ENCODE measurements at places on chromosomes 4 and X. TPM values are rescaled to one million over a fixed set of nuclear protein-coding genes. Genes with fewer than 3 reads are reported as not detected.

Gene TLR3
- 0.20 TPM for total RNA-seq

- peak; percentile 50 for DNase-seq
Measured at GRCh38 chr4:16196482-16197393, 29.5 kb downstream of the TAPT1 start.

Gene MGST2
- total RNA-seq = 11.0 TPM

Gene OPRPN
- total RNA-seq = not detected

- DNase-seq = no peak
Measured at GRCh38 chrX:23385242-23385641, 50.6 kb downstream of the PTCHD1 start.

DNA sequence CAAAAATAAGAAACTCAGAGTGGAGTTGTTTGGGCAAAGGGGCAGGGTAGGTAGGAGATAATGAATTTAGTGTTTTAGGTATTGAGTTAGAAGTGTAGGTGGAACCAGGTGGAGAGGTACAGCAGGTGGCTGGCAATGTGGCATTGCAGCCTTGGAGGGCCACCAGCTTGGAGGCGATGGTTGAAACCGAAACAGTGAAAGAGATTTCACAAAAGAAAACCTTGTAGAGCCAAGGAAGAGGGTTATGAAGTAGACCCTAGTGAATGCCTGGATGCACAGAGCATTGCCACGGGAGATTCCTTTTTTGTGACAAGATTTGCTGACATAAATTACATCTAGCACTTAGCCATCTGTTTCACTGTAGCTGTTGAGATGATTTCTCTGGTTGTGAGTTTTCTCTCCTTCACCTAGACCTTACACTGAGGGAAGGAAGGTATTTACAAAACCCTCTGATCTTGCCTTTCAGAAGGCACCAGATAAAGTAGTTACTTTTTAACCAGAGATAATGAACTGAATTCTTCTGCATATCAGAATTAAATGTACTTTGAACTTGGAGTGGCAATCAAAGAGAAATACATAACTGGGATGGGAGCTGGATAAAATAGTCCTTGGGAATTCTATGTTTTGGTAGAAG lies 104.1 kb upstream of the CASK start:
- DNase-seq = no peak

DNA sequence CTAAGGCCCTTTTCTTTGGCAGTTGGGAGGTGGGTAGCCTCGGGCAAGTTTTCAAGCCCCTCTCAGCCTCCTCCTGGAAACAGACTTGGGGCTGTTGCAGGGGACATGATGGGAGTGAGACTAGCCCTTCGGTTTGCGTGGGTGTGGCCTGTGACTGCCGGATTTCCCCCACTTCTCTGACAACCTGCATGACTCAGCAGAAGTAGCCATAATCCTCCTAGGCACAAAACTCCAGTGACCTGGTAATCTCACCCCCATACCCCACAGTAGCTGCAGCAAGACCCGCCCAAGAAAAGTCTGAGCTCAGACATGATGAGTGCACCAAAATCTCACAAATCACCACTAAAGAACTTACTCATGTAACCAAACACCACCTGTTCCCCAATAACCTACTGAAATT lies 433.7 kb upstream of the AMOT start:
- DNase-seq = no peak

GRCh38 chrX:13473442-13474163 lies 95.8 kb upstream of the EGFL6 start:
- no peak for DNase-seq

GRCh38 chr4:156113138-156113765 lies 159.6 kb upstream of the CTSO start:
- no peak for DNase-seq

DNA sequence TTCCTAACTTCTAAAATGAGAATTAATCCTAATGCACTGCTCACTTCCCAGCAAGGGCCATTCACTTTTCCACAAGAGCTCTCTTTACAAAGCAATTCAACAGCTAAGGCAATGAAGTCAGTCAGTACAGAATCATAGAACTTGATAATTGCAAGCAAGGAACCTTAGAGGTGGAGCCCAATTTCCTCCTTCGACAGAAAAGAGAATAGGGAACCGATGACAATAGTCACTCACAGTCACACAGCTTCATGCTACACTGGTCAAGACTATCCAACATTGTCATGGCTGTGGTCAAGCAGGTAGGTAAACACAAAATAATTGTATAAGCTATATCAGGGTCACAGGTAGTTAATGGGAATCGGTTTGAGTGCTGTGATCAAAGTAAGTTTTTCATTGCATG lies 90.0 kb downstream of the ELOVL6 start:
- no peak for DNase-seq

Gene QRFPR
- total RNA-seq = not detected

Gene CDS1
- total RNA-seq = 0.14 TPM

Gene TSPAN6
- 18.8 TPM for total RNA-seq

DNA sequence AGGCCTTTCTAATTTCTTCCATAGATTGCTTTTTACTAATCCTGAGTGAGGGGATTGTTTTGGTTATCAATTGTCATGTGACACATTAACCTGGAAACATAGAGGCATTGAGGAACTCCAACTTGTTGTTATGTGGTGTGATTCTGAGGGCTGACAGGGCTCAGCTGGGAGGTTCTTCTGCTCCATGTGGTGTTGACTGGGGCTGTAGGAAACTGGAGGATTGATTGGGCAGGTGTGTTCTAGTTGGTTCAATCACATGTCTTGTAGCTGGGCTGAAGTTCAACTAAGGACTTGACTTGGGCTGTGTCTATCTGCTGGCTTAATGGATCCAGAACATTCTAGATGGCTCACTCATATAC lies 10.8 kb upstream of the CRLF2 start:
- DNase-seq = no peak

Gene YY2
- 3.2 TPM for total RNA-seq

Gene CLGN
- 0.26 TPM for total RNA-seq

Gene FRG2
- not detected for total RNA-seq

Gene MAB21L2
- not detected for total RNA-seq

Gene CHRDL1
- 0.93 TPM for total RNA-seq

DNA sequence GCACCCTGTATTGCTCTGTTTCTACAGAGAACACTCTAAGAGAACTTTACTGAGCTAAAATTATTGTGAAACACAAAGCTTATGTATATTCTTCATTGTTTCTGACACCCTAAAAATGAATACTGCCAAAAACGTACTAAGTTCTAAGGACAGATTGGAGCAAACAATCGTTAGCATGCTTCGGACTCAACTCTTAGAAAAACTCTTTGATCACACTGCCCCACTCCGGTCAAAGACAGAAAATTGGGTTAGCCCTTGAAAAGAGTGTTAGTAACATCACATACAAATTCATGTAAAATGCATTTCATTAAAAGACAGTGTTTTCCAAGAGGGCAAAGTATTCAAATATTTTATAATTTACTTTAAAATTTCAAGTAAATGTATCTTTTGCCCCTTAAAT lies 177.4 kb downstream of the DCHS2 start:
- peak; percentile 15 for DNase-seq

DNA sequence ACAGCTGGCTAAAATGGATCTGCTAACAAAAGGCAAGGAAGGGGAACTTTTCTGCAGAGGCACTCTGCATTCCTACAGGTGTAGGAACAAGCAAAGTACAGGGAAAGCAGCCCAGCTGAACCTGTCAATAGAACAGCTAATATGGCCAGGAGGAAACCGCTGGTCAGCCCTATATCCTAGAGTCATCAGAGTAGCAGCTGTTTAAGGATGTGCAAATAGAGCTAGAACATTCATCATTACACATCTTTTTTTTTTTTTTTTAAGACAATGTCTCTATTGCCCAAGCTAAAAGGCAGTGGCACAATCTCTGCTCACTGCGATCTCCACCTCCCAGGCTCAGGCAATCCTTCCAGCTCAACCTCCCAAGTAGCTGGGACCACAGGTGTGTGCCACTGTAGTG lies 163.0 kb downstream of the BTC start:
- no peak for DNase-seq

GRCh38 chr4:32440391-32440790 lies 1720.2 kb downstream of the PCDH7 start:
- no peak for DNase-seq

DNA sequence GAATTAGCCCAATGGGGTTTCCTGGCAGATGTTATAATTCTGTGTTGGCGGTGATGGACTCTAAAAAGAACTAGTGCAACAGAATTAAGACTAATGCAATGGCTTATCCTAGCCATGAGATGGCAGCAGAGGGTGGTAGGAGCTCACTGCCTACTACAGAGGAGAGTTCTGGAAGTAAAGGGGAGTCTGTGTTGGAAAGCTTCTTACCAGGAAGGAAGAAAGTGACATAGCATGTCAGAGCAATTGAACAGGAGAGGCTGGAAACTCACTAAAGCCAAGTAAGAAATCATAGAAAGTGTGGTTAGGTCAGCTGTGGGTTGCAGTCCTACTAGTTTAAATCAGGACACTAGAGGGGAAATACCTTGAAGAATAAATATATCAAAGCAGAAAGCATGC lies 6.3 kb upstream of the TRPC5OS start:
- DNase-seq = peak; percentile 0

GRCh38 chrX:85243761-85244449 lies at the start of the genes SATL1 and ZNF711:
Gene SATL1 (minus strand): TSS chrX:85243779. CDS start chrX:85108968, 134,811 bp downstream.
Gene ZNF711 (plus strand): TSS chrX:85243991. CDS start chrX:85247573, 3,582 bp downstream.
- no peak for DNase-seq

DNA sequence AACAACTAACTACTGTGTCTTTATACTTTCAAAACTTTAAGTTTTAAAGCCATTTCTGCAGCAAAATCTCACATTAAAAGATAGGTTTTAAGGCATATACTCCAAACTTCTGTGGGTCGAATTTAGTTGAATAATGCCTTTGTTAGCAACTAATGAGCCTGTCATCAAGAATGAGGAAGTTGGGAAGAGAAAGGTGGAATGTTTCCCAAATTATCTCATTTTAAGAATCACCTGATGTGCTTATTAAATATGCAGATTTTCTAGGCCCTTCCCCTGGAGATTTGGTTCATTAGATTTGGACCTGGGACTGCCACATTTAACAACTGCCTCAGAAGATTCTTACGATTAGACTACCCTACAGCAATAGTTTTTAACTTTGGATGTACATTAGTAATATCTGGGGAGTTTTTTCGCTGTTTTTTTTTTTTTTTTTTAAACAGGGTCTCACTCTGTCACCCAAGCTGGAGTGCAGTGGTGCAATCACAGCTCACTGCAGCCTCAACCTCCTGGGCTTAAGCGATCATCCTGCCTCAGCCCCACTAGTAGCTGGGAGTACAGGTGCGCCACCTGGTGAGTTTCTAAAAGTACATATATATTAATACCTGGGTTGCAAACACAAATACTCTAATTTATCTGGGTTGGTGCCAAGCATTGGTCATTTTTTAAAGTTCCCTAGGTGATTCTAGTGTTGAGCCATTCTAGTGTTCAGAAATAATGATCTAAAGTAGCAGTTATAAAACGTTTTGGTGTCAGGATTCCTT lies 16.1 kb upstream of the TASL start:
- DNase-seq = no peak

Gene MAGEA11
- total RNA-seq = not detected

DNA sequence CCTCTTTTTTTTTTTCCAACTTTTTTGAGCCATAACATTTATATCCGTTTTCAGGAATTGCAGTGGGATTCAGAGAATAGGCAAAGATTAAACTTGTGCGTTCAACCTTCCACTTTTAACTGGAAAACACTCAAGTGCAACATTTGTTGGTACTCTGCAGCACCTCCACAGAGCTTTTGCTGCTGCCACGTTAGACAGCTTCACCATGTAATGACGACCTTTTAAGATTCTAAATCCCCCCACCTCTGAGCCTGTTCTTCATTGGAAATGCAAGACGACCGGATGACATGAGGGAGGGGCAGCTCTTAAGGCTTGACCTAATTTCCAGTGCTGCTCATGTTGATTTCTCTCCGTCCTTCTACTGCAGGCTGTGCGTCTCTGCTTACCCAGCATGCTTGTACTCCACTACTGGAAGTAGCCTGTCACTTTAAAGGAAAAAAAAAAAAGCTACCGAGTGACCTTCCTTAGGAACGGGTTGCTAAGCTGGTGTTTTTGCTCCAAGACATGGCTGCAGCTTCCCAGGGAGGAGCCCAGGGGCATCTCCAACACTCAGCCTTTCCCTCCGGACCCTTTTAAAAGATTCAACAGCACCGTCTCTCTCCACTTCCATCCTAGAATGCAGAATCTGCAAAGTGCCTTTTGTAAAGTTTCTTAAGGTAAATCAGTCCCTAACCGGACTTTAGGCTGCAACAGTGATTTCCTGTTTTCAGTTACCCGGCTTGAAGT lies at the start of gene CC2D2A:
Gene CC2D2A, plus strand, starts transcription at position 481 of the 726 bp plus-strand sequence. CDS start 6,051 bp downstream, outside the sequence.
- DNase-seq = peak; percentile 44

DNA sequence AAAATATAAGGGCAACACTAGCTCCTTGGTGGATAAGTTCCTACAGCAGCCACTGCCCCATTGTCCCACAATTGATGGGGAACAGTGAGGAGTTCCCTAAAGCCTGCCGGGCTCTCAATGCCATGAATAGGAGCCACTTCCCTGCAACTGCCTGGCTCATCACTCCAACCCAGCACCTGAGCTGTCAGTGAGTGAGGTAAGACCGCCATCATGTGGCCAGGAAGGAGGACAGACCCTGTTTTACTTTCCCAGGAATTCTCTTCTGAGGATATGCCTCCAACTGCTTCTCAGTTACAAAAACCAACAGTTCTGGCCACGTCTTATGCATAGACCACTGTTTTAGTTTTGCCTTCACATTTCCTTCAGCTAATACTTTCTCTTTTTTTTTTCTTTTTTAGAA lies 45.5 kb downstream of the SRPX start:
- DNase-seq = peak; percentile 13

- no peak for DNase-seq
Measured at GRCh38 chr4:101792056-101792590, 1.6 kb downstream of the BANK1 start.

Measured in HFFc6 (cell line).